ENCODE measurements at places on chromosomes 3 and 15.

GRCh38 chr3:153767601-153768560 lies 353.3 kb upstream of the ARHGEF26 start:
- no peak for DNase-seq

- DNase-seq = no peak
These were observed 23.2 kb downstream of the DCP1A start for GRCh38 chr3:53324105-53324504.

DNA sequence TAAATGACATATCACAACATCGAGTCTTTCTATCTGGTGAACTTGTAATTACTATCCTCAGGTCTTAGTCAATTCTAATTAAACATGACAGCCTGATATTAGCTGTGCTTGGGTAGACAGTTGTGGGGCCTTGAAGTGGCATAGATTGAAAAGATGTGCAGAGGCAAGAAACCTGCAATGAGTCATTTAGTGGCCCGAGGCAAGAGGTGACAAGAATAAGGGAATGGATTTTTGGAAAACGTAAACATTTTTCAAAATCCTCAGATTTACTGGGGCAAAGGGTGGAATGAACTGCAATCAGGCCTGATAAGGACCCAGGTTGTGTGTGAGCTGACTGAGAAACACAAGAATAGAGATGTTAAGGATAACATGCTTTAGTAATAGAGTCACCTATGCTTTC lies 29.5 kb upstream of the ULK4 start:
- DNase-seq = no peak

DNA sequence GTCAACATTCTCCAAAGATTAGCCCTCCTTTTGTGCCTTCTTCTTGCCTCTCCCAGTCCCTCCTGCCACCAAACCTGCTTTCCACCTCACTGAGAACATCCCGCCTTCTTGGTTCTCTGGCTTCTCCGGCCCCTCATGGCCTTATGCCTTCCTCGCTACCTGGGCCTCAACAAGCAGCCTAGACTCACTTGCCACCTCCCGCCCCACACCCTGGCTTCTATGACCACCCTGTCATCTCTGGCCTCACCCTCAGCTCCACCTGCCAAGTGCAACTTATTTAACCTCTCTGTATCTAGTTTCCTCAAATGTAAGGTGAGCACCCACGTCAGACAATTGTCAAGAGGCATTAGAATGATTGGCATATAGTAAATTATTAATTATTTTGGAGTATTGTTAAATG lies 68.8 kb upstream of the MEX3B start:
- no peak for DNase-seq
